ENCODE measurements at places on chromosomes 16 and 17.

DNA sequence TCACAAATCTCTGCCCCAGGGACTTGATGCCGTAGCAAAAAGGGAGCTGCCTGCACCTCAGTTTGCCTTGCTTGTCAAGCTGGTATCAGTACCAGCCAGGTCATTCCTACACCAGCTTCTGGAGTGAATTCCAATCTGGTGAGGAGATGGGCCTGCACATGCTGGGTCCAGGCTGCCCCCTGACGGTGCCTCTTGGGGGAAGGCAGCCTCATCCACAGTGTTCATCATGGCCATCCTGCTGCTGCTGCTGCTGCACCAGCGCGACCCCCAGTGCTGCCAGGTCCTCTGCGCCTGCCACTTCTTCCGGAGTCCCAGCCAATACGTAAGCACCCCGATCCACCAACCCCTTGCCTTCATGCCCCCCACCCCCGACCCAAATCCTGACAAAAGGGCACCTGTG, 8.3 kb downstream of the MRPL27 start:
- no peak for DNase-seq

DNA sequence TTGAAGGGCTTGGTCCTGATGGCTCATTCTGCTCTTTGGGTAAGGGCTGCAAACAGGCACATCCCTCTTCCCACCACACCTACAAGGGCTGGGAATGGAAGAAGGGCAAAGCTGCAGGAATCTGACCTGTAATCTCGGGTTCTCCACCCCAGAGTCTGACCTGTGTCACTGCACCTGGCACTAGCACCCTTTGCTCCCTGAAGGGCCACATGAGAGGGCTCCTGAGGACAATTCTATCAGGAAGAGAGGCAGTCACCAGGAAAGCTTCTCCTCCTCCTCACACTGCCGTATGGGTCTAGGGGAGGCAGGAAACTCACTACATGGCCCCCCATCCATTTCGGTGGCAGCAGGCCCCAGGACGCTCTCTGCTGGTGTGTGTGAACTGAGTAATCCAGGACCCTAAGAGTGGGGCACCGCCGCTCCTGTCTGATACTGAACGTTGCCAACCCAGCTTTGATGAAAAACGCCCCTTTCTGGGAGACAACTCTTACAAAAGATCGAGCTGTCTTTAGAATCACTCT, 26.4 kb downstream of the TTLL6 start:
- no peak for DNase-seq

DNA sequence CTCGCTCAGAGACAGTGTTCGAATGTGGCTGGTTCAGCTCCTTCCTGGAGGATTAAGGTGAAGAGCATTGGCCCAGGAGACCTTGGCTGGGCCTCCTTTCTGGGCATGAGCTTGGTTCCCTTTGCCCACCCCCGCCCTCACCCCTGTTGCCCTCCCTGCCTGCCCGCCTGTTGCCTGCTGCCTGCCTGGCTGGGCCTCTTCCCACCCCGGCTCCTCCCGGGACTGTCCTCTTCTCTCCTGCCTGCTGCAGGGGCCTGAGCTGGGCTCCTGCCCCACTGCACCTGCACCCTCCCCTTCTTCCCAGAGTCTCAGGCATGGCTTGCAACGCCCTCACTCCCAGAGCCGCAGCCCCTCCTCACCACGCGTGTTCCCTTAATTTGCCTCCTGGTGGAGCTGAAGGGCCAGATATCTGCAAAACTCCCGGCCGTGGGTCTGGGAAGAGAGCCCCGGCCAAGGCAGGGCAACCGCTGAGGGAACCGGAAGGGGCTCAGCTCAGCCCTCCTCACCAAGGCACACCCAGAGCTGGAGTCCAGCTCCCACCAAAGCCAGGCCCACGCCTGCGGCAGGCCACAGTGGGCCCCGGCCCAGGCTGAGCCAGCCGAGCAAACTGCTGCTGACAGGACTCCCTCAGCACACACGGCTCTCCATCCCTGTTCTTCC, 31.2 kb downstream of the MNT start:
- no peak for DNase-seq

GRCh38 chr17:62696726-62697490, 69.4 kb downstream of the MRC2 start:
- DNase-seq = no peak

DNA sequence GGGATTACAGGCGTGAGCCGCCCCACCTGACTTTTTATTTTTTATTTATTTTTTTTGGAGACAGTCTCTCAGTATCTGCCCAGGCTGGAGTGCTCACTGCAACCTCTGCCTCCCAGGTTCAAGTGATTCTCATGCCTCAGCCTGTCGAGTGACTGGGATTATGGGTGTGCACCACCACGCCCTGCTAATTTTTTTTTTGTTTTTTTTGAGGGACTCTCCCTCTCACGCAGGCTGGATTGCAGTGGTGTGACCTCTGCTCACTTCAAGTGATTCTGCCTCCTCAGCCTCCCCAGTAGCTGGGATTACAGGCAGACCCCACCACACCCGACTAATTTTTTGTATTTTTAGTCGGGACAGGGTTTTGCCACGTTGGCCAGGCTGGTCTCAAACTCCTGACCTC, 7.7 kb downstream of the ZNF207 start:
- DNase-seq = no peak

GRCh38 chr17:7714721-7715594, 2.6 kb upstream of the DNAH2 start:
- DNase-seq = no peak

GRCh38 chr17:69090365-69090764, 29.6 kb upstream of the ABCA9 start:
- no peak for DNase-seq

GRCh38 chr16:25886598-25886997, 194.8 kb downstream of the HS3ST4 start:
- DNase-seq = no peak

- no peak for DNase-seq
Observed at GRCh38 chr17:34588266-34588665, 8.9 kb downstream of the TMEM132E start.

DNA sequence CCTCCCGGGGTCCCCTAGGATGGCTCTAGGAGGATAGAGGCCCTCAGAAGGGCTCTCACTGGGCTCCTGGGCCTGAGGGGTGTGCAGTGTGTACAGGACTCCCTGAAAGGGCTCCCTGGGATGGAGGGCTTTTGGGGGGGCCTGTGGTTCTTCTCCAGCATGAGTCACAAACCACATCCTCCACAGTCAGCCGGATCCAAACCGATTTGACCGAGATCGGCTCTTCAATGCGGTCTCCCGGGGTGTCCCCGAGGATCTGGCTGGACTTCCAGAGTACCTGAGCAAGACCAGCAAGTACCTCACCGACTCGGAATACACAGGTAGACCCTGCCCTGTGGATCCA, 4.5 kb downstream of the TRPV2 start:
- no peak for DNase-seq

DNA sequence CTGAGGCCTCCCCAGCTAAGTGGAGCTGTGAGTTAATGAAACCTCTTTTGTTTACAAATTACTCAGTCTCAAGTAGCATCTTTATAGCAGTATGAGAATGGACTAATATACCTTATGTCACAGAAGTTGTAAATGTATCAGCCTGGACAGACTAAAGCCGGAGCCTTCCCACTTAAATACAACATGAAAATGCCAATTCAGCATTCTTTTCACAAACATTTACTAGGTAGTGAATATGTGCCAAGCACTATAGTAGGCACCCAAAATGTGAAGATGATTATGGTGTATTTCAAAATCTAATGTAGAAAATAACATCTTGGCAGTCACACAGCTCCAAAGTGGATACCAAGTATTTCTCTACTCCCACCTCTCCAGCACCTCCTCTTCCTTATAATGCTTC, 693.0 kb downstream of the KCNJ2 start:
- DNase-seq = no peak

DNA sequence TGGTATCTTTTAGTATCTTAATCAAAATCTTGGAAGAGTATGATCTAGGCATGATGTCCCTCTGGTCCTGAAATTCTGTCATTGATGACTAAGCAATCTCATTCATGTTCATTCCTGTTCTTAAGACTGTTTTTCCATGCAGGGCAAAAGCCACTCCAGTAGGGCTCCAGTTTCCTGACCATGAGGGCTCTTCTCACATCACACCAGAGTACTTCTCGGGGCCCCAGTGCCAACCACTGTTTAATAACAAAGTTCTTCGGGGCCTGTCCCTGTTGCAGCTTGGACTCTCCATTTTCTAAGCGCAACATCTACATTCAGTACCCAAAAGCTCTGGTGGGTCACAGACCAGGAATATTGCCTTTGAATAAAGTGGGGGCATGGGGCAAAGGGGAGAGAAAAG, 52.0 kb downstream of the IRX6 start:
- DNase-seq = no peak

GRCh38 chr17:57666946-57667345, 78.2 kb downstream of the CCDC182 start:
- peak; percentile 27 for DNase-seq

DNA sequence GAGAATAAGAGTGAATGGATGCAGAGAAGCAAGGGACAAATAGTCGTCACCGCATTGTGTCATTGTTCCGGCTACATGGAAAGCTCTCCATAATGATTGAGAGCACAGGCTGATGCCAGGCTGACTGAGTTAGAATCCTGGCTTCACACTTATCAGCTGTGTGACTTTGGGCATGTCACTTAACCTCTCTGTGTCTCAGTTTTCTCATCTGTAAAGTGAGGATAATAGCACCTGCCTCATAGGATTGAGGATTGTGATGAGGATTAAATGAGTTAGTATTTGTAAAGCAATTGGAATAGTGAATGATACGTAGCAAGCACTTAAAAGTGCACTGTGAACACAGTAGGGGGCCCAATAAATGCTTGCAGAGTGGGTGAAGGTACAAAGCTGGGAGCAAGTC, 45.7 kb upstream of the LYRM9 start:
- no peak for DNase-seq

- peak; percentile 66 for DNase-seq
Observed at GRCh38 chr17:58352596-58353388, 791 bp upstream of the SUPT4H1 start.

GRCh38 chr16:66911112-66911511, 7.6 kb downstream of the CDH16 start:
- DNase-seq = no peak

GRCh38 chr16:51592001-51592501, 441.0 kb upstream of the SALL1 start:
- no peak for DNase-seq

GRCh38 chr16:24463196-24463945, 76.0 kb upstream of the RBBP6 start:
- DNase-seq = no peak

- no peak for DNase-seq
Observed at GRCh38 chr16:21653571-21653970, 1.2 kb upstream of the IGSF6 start.

- no peak for DNase-seq
Observed at GRCh38 chr17:29061036-29061435, 18.1 kb downstream of the PIPOX start.

DNA sequence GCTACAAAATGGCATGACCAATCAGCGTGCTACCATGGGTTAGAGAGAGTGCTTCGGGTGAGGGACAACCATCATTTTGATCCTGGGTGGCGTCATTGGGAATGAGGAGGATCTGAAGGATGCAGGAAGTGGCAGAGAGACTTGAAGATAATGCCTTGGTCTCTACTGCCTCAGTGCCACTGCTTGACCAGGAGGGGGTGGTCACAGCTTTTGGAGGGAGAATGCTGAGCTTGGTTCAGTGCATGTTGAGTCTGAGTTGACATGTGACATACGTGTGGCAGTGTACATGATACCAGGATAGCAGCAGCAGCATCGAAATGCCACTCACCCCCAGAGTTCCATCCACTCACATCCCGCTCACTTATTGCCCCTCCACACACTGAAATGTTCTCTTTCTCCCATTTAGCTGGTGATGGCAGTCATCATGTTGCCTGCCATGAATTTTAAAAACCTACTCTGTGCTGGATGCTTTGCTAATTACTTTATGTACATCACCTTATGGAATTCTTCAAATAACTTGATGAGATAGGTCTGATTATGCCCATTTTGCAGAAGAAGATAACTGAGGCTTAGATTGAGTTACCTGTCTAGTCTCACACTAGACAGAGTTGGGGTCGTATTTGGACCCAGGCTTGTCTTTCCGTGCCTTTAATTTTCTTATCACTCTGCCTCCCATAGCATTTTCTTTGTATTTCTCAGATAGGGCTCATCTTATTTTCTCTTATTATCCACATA, 36.7 kb downstream of the ARSG start:
- DNase-seq = no peak

DNA sequence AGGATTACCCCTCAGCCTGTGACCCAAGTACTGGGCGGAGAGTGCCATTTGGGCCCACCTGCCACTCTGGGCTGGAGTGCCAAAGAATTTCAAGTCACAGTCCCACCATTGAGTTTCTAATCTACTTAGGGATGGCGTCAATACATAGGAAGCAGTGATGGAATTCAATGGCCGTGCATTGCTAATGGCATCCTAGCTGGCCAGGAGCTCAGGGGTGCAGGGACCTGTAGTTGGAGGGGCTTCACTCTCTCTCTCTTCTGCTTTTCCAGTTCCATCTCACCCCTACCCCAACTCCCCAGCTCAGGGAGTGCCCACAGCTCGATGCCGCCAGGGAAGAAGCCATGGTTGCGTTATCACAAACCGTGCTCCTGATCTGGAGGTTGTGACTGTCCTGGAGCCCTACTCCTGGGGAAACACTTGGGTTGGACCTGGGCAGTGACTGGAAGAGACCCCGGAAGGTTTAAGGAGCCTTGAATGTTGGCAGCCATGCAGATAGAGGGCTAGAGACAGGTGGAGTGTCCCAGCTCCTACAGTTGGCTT, 2.4 kb downstream of the MMP15 start:
- DNase-seq = no peak

GRCh38 chr17:48523010-48523409, 7.8 kb downstream of the HOXB1 start:
- no peak for DNase-seq

DNA sequence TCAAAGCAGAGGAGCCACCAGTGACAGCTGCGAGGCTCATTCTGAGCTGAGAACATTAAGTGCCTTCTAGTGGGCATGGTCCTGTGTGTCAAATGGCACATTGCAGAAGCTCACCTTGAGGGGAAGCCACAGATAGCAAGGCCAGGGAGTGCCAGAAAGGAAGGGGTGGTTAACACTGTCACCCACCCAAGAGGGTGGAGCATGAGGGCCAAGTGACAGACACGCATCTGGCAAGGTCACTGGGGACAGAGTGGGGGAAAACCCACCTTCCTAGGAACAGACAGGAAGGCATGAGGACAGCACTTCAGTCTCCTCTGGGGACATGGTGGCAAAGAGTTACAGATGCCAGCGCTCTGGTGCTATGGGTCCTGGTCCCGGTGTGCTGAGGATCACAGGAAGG, 22.1 kb downstream of the NUBP1 start:
- DNase-seq = no peak

GRCh38 chr17:63626551-63627180, 4.4 kb downstream of the MAP3K3 start:
- DNase-seq = no peak

- no peak for DNase-seq
Observed at GRCh38 chr16:49013727-49014080, 267.9 kb downstream of the CBLN1 start.

DNA sequence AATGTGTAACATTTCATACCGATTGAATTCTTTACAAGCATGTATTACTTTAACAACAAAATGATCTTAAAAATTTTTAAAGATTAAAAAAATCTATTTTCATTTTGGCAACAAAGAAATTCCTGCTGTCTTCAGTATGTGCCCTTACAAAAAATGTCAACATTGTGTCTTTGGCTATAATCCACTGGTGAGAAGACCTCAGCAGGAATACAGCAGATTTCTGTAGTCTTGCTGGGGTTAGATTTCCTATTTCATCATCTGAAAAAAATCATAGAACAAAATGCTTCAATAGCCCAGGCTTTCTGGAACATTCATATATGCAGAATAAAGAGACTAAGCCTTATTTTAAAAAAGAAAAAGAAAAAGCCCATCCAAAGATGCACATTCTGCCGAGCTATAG, 129.1 kb upstream of the CA10 start:
- DNase-seq = no peak
